ENCODE measurements at places on chromosomes 3 and 15.

DNA sequence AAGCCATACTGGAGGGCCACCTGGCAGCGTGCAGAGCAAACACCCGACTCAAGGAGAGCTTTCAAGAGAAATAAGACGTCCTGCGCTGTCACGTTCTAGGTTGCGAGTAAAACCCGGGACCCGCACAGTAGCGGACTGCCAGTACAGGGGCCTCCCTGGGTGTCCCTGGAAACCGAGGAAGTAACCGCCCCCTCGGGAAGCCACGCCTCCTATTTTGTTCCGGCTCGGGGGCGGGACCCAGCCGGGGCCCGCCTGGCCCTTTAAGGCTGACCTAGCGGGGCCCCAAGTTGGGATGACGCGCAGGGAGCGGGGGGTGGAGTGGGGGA is 218 bp upstream of the MAPKAPK3 start:
- no peak for DNase-seq

DNA sequence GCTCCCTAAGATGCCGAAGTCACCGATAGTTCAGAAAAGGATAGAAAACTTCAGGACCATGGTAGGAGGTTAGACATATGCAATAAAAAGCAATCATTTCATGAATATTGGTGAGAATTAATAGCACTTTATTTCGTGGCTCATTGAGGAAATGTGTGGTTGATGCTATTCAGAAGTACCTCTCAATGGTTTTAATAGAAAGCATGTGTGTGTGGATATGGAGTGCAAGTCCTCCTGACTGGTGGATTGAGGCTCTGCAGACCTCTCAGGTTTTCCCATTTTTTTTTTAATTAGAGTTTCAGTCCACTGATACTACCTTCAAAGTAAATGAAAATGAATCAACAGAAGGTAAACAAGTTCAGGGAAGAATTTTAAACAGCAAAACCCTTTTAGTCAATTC is 384.3 kb upstream of the RARB start:
- DNase-seq, result no peak

DNA sequence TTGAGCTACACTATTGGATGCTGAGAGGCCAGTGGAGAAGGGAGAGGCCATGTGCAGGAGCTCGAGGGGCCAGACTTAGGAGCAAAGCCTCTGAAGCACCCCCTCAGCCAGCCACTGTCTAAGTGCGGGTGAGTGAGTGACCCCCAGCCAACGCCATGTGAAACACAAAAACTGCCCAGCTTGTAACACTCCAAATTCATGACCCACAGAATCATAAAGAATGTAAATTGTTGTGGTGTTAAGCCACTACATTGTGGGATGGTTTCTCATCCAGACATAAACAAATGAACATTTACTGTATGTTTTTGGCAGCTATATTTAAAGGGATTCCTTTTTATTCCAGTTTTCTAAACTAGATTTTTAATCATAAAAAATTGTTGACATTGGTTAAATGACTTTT is 27.2 kb upstream of the TMEM158 start:
- no peak for DNase-seq

DNA sequence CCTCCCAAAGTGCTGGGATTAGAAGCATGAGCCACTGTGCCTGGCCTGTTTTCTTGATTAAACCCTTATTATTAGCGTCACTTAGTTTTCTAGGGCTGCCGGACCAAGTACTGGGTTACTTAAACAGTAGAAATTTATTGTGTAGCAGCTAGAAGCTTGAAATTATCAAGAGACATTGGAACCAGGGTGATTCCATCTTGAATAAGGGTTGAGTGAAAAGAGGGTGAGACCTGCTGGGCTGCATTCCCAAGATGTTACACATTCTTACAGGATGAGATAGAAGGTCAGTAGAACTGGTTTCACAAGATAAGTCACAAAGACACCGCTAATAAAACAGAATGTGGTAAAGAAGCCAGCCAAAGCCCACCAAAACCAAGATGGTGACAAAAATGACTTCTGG is 18.6 kb upstream of the FSTL1 start:
- DNase-seq, result no peak

GRCh38 chr3:72141264-72141663 is 356.3 kb upstream of the PROK2 start:
- DNase-seq, result no peak

DNA sequence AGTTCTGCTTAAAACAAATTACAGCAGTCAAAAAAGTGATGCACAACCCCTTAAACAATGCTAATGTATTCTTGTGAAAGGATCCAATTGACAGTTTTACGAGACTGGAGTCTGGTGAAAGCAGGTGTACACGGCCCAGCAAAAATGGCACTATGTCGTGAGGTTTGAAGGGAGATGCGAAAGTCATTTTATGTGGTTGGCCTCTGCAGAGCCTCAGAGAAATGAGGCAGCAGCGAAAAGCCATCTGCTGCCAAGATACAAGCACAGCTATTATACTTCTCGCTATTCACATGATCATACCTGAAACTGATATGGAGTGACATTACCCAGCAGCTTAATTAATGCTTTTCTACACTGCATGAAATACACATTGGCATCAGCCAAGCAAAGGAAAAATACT is 36.4 kb downstream of the MECOM start:
- DNase-seq, result no peak

DNA sequence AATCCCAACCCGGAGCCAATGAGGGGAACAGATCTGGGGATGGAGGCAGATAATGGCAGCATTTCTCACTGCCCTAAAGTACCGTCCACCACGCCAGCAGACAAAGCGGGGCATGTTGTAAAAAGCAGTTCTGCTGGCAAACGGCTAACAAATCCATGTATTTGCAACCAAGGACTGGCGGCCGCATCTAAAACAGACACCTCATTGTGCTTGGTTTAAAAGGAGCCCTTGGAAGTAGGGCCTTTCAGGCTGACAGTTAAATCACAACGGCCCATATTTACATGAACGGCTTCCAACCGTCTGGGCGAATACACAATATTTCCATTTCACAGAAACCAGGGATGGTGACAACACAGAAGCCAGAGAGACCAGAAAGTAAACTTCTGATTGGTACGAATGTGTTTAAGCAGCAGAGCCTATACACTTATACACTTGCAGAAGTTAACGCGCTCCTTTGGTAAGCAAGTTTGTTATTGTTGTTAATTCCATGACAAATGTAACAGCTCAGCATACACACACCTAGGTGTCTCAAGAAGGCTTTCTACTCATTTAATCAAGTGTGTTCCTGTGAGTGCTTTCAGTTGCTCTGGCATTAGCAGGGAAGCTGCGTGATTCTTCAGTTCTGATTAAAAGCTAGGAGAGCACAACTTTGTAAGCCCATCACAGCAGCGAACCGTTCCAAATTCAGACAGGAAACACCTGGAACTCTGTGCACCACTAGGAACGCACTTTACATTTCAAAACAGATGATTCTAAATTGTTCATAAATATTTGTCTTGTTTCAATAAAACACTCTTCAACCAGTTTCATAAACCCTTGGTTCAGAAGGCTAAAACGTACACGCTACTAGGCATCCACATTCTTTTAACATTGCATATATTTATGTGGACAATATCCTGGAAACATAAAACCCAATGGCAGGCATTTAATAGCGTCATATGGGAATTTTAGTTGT is 112.9 kb downstream of the PDZRN3 start:
- no peak for DNase-seq

DNA sequence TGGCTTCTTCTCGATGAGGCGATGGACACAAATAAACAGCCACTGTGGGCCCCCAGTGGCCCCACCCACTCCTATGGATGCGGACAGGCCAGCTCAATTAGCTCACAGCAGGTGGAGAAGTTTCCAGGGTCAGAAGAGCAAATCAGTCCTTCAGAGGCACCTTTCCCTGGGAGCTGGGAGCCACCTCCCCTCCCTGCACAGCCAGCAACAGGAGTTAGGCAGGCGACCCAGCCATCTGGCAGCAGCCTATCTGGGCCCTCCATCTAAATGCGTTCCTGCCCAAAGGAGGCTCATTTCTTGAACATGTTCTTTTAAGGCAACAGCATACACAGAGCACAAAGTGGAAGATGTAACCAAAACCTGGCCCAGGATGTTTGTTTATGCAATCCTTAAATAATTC is 211.9 kb upstream of the ARRDC4 start:
- no peak for DNase-seq

- DNase-seq, result no peak
Measured at GRCh38 chr3:194100856-194101390, 35.0 kb upstream of the HES1 start.

- no peak for DNase-seq
Measured at GRCh38 chr3:178236555-178237277, 299.5 kb upstream of the KCNMB2 start.

DNA sequence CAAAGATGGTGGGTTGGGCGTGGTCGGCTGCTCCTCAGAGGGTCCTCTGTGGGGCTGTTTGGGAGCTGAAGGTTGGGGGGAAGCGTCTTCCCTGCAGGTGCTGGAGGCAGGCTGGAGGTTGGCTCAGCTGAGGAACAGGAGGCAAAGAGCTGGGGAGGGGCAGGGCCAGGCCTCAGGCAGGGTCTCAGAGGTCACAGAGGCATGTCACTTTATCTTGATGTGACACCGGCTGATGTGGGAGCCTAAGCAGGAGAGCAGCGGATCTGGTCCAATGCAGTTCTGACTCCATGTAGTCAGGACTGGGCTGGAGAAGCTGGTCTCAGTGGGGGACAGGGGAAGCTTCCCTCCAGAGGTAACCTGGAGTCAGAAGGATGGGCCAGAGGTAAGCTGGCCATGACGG is 7.7 kb upstream of the GNAT1 start:
- no peak for DNase-seq

DNA sequence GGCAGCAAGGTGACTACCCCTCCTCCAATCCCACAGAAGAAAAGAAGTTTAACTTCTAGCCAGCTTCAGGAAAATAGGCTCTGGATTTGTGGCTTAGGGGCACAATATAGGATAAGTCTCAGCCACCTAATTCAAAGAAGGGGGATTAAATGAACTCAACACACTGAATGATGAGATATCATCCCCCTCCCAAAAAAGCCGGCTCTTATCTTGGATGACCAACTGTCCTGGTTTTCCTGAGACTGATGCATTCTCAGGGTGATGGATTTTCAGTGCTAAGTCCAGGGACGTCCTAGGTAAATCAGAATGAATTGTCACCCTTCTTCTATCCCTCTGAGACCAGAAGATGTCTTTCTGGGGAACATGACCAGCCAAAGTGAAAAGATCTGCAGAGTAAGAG is 487.0 kb upstream of the PROK2 start:
- no peak for DNase-seq
